ENCODE measurements at places on chromosomes 7 and 10.

- no peak for DNase-seq
Measured at GRCh38 chr7:36523371-36524101, 133.9 kb downstream of the ANLN start.

GRCh38 chr10:59847888-59848287, 58.5 kb downstream of the CCDC6 start:
- DNase-seq, result no peak

DNA sequence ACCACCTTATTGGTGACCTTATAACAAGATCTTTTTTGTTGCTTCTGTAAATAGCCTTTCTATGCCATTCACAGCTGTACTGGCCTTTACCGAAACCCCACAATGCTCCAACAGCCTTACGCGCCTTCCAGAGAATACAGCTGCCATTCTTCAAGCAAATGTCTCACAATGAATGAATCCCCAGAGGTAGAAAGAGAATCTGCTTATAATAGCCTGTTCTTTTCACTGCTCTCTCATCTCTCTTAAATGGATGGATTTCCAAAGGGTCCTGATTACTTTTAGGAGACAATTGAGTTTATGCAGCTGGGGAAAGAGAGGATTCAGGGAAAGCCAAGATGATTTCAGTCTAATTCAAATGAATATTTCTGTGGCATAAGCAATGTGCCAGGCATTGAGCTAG, 183.1 kb upstream of the PDE1C start:
- no peak for DNase-seq

DNA sequence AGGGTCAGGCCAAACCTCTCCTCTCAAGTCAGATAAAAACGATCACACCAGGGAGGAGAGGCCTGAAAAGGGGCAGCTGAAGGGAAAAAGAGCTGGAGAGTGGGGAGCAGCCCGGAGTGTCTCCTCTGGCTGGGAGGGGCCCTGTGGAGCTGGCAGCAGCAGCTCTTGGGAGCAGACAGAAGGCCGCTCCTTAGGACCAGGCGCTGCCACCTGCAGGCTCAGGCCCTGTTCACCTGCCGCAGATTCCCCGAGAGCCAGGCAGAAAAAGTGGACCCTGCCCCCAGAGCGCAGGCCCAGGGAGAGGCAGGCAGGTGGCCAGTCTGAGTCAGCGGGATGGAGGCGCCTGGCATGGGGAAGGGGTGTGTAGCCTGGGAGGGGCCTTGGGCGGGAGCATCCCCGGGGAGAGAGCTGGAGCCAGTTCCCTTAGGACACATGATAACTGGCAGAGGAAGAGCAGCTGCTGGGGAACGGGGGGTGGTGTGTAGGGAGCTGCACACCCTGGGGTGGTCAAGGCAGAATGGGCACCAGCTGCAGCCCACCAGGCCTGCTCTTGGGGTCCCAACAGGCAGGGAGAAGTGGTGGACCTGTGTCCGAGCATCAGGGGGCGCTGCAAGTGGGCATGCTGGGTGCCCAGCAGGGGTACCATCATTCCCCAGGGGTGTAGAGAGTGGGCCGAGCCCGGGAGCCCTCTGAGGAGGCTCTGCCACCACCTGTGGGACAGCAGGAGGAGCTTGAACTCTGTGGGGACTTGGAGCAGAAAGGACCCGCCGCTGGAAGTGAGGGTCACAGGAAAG, 177.2 kb upstream of the RHEB start:
- peak; percentile 54 for DNase-seq

DNA sequence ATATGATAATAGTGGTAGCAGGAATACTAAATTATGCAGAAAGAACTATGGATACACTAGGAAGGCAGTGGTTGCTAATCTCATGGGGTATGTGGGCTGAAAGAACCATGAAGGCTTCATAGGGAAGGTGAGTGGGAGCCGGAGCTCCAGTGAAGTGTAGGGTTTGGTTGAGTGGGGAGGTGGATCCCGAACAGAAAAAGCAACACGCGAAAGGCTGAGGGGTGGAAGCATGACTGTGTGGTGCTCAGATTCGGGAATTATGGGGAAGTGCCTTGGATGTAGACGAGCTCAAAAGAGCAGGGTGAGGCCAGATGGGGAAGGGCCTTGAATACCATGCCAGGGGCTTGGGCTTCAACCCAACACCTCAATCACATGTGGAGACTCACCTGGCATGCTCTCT, 715.1 kb downstream of the TYW1 start:
- no peak for DNase-seq

- peak; percentile 5 for DNase-seq
Measured at GRCh38 chr10:30862486-30862885, 169.2 kb downstream of the ZNF438 start.

- peak; percentile 49 for DNase-seq
Measured at GRCh38 chr7:41162612-41163011, 540.3 kb downstream of the INHBA start.

DNA sequence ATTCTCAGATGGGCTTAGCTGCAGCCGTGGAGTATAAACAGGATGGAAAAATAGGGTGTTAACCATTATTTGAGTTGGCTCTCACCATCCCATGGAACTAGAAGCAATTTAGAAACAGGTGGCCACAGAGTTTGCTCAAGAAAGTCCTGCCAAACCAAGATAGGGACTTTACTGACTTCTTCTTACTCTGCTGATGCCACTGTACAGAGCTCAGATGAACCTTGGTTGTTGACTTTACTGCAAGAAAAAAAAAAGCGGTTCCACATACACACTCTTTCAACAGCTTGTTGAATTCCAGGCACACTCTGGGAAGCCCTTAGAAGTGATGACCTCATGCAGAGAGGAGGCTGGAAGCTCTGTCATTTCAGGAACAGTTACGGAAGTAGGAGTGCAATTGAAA, 753.4 kb downstream of the NRG3 start:
- peak; percentile 32 for DNase-seq

DNA sequence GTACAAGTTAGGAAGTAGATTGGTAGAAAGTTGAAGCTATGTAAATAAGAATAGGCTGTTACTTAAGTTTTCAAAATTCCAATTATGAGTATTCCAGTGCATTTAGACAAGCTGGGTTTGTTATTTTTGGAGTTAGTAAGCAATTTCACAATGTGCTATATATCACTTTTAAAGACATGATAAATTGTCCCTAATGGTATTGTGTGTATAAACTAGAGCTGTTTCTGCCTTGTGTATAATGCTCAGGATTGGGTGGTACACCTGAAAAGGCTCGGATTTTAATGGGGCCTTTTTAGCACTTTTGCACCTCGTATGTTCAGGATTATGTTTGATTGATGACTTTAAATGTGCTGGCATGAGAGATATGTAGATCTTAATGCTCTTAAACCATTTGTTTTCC, 175.8 kb downstream of the VTI1A start:
- DNase-seq, result no peak

DNA sequence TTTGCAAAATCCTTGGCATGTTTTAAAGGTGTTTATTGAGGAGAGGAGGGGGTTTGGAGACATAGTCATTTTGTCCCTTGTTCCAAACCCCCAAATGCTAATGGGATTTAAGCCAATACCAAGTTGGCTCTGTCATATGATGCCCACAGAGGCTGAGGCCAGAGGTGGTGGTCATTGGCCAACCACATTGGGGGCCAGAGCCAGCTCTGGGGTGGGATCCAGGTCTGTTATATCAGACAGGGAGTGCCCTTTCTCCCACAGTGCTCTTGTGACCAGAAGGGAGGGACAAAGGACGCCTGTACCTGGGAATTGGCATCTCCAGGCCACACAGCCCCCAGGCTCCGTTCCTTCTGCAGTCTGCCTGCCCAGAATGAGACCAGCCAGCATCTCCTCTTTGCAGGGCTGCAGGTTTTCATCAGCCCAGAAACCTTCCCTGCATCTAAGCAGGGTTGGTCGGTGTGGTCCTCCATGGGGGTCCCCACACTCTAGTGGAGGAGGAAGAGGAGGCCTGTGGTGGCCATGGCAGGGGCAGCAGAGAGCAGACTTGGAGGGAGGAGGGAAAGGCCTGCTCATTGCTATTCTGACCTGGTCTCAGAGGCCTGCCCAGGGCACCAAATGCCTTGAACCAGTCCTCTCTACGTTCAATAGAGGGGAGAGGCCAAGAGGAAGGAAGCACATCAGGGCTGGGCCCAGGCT, 17.9 kb downstream of the ADCYAP1R1 start:
- no peak for DNase-seq

DNA sequence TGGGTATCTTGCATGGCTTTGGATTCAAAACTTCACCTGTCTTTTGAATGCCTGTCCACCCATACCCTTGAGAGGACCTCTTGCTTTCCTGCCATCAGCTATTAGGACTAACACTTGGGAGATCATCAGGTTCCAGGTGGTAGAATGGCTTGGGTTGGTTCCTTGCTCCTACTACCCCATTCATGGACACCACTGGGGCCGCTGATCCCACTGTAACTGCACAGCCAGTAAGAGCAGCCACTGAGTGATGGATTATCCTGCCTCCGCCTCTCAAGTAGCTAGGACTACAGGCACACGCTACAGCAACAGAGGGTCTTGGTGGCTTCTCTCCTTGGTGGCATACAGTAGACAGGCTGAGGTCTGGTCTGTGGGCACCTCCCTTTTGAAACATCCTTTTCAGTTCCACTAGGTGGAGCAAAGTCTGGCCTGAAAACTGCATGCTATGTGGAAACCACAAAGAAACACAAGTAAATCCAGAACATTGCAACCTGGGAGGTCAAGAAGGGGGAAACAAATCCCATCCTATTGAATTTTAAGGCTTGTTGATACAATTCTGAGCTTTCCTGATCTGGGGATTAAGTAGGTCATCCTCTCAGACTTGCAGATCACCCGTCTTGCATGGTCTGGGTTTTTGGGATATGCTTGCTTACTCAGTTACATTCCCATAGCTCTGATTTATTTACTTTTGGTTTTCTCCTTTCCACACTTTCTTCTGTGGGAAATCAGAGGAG, 9.4 kb downstream of the WBP1L start:
- DNase-seq, result peak; percentile 58

GRCh38 chr10:17989908-17990767, 38.4 kb downstream of the SLC39A12 start:
- peak; percentile 90 for DNase-seq

- no peak for DNase-seq
Measured at GRCh38 chr7:124310934-124311390, 278.1 kb upstream of the TMEM229A start.

DNA sequence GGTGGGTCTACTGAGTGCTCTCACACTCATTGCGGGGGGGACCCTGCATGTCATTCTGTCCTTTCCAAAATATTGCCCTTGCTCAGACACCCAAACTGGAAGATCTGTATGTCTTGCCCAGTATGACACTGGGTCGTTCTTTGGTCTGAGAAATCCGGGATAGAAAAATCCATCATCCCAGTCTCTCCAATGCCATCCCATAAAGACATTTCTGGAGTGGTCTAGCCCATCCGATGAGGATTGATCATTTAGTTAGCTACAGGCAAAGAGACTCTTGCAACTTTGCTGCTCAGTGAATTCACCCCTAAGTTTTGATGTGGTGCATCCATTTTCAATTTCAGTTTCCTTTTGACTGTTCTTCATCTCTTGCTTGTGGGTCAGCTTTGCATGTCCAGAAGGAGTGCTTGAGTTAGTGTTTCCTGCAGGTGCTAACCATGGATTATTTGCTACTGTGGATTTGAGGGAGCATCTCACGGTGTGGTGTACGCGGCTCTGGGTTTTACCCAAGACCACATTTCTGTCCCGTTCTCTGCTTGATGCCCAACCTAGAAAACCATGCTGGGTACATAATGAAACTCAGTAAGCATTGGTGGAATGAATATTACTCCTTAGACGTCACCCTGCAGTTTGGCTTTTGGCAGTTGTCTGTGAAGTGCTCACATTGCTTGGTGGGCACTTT, 247.0 kb upstream of the MKI67 start:
- DNase-seq, result no peak

DNA sequence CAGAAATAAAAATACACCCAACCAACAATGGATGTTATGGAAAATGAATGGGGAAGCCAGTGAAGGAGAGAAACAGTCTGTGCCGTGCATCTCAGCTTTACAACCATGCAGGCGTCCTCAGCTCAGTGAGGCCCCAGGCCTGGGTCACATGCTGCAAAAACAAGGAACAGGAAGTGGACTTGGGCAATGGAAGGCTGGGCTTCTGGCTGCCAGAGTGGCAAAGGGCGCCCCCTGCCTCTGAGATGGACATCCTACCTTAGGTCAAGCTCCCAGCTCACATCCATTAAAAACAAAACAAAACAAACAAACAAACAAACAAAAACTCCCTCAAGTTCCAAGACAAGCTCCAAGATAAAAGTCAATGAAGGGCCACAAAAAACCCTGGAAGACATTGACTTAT, 54.7 kb upstream of the AFAP1L2 start:
- DNase-seq, result peak; percentile 66

DNA sequence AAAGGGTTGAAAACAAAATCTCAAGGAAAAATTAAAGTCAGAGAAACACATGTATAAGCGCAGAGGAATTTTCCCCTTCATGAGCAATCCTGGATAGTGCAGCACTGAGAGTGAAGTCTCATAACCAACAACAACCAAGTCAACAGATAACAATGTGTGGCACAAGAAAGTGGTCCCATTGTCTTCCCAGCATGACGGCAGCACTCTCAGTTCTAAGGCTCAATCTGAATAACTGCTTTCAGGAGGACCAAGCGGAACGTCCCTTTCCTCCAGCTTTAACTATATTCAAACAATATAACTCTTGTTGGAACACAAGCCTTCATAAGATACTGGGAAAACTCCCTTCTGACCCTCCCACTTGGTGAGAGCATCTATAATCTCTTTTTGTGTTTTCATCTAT, 137.9 kb downstream of the RAPGEF5 start:
- DNase-seq, result no peak

GRCh38 chr10:30857803-30858202, 173.9 kb downstream of the ZNF438 start:
- no peak for DNase-seq

DNA sequence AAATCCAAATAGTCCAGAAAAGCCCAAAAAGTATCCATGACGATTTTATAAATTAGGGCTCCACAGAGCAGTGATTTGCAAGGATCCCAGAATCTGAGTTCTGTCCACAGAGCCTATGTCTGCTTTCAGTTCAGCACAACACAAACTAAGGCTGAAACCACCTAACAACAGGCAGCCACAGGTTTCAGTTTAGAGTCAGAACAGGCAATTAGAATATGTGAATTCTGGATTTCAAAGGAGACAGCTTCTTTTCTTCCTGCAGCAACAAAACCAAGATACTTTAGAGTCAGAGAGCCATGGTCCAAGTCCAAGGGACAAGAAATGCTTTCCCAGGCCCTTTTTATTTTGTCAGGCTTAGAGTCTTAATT, 23.6 kb downstream of the IFIT3 start:
- DNase-seq, result peak; percentile 64

DNA sequence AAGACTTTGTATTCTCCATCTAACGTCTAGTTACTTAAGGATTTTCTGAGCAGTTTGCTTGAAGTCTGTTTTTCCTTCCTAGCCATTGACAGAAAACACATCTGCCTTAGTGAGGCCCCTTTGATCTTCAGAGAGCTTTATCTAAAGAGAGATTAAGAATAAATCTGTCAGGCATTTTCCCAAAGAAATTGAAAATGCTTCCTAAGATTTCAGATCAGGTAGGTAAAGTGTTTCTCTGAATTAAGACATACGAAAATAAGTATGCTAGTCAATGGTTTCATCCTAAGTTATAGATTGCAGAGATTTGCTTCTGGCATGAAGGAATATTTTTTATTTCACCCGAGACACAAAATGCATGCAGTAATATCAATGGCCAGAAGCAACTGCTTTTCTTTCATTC, 168.6 kb downstream of the SDK1 start:
- no peak for DNase-seq

GRCh38 chr10:128894641-128895040, 572.4 kb upstream of the MGMT start:
- no peak for DNase-seq

Measured in kidney tubule cell (primary cell).